ENCODE measurements at places on chromosomes 6 and 20.

DNA sequence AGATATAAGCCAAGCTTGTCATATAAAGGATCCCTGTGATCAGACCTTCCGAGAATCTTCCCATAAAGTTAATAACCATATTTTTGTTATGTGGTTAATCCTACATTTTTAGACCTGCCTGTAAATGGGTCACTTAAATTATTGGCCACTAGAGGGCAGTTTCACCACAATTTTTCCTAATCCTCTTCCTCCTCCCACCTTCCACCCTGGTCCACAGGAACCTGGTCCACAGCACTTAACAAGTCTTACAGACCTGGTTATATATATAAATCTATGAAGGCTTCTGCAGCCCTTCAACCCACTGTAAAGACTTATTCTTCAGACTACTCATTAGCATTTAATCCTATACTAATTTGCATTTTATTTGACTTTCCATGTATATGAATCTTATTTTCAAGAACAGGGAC lies 28.3 kb downstream of the MRS2 start:
- no peak for DNase-seq

GRCh38 chr20:23926944-23927872 lies 47.7 kb upstream of the CST5 start:
- DNase-seq, result no peak

GRCh38 chr6:5249451-5250122 lies 11.2 kb downstream of the LYRM4 start:
- DNase-seq, result no peak

- no peak for DNase-seq
Measured at GRCh38 chr6:145245119-145245518, 490.2 kb downstream of the EPM2A start.

DNA sequence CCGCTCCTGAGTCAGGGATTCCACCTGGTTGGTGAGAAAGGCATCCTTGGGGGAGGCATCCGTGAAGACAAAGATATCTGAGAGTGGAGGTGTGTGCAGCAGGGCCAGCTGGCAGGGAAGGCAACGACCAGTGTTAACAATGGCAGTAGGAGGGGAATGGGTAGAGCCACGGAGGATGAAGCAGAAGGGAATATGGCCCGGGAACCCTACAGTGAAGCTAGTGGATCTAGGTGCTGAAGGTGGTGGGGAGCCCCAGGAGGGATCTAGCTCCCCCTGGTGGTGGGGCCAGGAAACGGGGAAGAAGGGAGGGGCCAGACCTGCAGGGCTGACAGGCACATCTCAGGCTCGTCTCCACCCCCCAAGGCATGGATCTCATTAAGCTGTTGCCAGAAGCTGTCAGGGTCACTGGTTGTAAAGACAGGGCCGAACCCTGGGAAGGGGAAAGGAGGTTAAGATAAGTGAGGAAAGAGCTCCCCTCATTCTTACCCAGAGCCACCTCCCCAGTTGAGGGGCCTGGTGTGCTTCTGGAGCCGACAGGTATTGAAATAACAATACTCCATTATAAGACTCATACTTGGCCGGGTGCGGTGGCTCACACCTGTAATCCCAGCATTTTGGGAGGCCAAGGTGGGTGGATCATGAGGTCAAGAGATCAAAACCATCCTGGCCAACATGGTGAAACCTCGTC lies 7.3 kb downstream of the VWA7 start:
- peak; percentile 67 for DNase-seq

- DNase-seq, result peak; percentile 77
Measured at GRCh38 chr6:29887819-29888776, 54.2 kb upstream of the HLA-A start.

DNA sequence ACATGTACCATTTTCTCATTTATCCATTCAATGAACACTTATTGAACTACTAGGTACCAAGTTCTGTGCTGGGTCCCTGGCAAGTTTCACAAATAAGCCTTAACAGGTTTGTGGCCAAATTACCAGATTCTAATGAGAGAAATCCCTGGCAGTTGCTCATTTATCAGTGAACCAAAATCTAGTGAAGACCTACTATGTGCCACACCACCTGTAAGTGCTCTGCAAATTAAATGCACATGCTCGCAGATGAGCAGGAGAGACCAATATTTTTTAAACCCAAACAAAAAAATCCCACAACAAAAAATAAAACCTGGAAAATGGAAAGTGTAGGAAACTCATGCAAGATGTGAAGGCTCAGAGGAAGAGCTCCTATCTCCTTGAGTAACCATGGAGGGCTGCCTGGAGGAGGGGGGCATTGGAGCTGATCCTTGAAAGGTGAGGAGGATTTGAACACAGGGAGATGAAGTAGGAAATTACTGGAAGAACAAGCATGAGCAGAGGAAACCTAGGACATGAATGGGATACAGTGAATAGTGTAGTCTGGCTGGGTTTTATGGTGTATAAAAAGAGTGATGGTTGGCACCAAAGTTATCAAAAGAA lies 48.9 kb downstream of the CDH22 start:
- no peak for DNase-seq

GRCh38 chr6:83966539-83966938 lies 67.0 kb upstream of the MRAP2 start:
- no peak for DNase-seq

GRCh38 chr6:69894578-69895347 lies 28.4 kb downstream of the COL19A1 start:
- DNase-seq, result no peak

GRCh38 chr20:47664744-47665143 lies 120.5 kb downstream of the SULF2 start:
- DNase-seq, result no peak

- DNase-seq, result no peak
Measured at GRCh38 chr20:699811-700338, 24.3 kb upstream of the SCRT2 start.

- no peak for DNase-seq
Measured at GRCh38 chr20:53330601-53331140, 263.0 kb downstream of the ZNF217 start.

DNA sequence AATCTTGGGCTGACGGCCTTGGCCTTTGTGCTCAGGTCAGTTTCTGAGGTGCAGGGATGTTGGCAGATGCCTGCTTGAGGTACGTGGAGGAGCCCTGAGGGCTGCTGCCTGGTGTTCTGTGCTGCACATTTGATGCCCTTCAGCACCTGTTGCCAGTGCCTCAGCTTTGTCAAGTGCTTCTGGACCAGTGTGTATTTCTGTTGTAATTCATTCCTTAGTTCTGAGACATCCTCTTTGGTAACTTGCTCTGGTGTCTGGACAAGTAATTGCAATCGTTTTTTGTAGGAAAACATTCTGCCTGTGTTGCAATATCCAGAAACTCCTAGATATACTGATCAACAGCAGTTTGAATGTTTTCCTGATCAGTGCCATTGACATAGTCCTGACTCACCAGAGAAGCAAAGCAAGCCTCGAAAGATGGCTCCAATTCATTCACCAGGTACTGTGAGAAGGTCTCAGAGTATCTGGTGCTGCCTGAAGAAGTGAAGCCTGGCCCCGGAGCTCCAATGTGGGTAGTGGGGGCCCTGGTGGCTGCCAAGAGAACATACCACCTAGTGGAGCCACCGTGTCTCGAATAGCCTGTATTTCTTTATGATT lies 26.7 kb downstream of the ZNF337 start:
- no peak for DNase-seq

DNA sequence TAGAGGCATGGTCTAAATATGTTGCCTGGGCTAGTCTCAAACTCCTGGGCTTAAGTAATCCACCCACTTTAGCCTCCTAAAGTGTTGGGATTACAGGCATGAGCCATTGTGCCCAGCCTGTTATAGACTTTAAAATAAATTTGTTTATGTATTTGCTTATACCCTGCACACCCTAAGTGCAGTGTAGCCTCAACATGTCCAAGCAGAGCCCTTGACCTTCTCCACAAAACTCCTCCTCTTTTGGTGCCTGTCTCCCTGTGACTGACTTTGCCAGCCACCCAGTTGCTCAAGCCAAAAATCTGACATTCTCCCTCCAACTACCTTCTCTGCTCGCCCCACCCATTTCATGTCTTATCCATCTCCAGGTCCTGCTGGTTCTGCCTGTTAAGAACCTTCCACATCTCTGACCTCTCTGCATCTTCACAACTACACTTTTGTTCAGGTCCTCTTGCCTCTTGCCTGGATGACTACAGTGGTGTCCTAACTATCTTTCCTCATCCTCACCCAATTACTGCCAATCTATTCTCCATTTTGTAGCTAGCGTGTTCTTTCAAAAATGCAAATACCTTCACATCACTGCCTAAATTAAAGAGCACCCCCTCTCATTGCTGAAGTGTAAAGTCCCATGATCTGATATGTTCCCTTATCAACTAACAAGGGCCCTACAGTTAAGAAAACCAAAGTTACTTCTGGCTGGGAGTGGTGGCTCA lies 11.2 kb upstream of the KIFC1 start:
- DNase-seq, result no peak

DNA sequence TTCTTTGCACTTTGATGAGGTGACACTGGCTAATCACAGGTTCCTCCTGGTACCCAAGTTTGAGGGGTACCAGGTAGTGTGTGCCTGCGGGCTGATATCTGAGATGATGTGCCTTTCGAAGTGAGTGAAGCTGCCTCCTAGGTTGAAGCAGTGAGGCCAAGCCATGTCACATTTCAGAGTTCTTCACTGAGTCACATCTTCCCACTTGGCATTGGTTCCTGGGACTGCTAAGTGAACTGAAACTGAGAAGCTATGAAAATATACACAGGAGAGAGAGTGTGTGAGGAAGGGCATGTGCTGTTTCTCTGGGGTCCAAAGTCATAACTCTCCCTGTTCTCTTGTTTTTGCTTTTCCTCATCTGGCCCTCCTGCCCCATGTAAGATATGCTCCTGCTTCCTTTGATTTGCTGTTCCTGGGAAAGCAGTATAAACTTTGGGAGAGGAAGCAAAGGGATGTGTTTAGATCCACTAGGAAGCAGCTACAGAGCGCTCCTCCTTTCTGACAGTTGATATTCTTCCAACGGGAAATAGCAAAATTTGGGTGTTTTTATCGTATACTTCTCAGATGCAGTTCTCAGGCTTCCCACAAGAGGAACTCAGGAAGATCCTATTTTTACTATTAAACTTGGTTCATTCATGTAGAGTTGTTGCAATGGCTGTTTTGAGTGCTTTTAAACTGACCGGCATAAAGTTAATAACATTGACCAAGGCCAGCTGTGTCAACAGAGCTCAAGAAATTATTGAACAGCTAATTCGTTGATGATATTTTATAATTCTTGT lies 153.7 kb downstream of the MOXD1 start:
- DNase-seq, result no peak

GRCh38 chr6:43091436-43091991 lies 15.4 kb downstream of the PTK7 start:
- no peak for DNase-seq

- DNase-seq, result no peak
Measured at GRCh38 chr6:124123617-124124209, 320.0 kb downstream of the NKAIN2 start.

GRCh38 chr6:81929828-81930227 lies 177.3 kb upstream of the TENT5A start:
- no peak for DNase-seq

DNA sequence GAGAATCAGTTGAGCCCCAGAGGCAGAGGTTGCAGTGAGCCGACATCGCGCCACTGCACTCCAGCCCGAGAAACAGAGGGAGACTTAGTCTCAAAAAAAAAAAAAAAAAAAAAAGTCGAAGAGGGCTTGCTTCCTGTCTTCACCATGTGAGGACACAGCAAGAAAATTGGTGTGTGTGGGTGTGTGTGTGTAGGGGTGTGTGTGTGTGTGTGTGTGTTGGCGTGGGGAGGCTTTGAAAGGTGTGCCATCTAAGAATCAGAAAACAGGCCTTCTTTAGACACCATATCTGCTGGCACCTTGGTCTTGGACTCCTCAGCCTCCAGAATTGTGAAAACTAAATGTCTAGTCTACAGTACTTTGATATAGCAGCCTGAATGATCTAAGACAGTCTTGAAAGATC lies 6.9 kb upstream of the RBPJL start:
- DNase-seq, result no peak

DNA sequence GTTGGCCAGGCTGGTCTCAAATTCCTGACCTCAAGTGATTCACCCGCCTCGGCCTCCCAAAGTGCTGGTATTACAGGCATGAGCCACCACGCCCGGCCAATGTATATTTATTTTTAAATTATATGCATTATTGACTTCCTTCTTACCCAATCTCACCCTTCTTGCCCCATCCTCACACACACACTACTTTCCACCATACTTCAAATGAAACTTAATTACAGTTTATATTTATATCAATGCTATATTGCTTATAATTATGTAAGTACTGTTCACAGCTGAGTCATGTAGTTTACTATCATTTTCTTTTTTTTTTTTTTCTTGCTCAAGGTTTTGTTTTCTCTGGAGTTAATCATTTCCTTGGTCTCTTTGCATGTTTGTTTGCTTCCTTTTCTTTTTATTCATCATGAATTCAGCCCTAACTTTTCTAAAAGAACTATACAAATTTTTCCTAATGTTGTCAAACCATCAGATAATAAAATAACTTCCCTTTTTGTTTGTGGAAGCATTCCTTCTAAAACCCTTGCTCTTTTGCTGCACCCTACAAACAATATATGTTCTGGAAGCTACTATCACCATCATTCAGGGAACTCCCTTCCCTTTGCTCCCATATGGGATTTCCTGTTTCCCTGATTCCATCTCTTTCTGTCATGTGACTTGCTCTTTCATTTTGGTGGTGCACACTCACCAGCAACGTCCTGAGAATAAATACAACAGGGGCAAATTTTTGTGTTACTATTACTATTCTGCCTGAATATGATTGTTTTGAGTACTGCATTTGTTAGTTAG lies 201.7 kb upstream of the SASH1 start:
- DNase-seq, result no peak

DNA sequence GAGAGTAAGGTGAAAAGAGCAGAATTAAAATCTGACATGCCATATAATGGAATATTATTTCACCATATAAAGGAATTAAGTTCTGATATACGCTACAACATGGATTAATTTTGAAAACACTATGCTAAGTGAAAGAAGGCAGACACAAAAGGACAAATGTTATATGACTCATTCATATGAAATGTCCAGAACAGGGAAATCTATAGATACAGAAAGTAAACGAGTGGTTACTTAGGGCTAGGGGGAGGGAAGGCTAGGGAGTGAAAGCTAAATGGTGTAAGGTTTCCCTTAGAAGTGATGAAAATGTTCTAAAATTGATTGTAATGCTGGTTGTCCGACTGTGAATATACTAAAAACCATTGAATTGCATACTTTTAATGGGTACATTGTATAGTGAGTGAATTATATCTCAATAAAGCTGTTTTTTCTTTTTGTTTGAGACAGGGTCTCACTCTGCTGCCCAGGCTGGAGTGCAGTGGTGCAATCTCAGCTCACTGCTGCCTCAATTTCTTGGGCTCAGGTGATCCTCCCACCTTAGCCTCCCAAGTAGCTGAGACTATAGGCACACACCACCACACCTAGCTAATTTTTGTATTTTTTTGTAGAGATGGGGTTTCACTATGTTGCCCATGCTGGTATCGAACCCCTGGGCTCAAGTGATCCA lies 8.2 kb downstream of the PRPH2 start:
- DNase-seq, result no peak

GRCh38 chr6:72691249-72691648 lies 69.4 kb downstream of the KCNQ5 start:
- DNase-seq, result no peak

DNA sequence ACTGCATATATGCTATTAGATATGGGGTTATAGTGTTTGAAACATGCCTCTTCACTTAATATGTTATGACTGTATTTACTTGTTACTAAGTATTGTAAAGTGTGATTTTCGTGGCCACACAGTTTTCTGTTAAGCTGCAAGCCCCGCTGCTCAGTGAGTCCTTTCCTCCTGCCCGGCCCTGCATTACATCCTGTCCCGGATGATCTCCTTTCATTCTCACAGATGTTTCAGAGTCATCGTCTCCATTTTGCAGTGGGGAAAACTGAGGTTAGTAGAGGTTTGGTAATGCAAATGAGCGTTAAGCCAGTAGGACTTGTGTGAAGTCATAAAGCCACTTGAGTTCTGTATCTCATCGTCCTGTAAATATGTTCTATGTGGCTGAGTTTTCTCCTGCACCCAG lies 155.5 kb downstream of the CFAP61 start:
- no peak for DNase-seq

Measured in stimulated activated CD4-positive, alpha-beta T cell treated with anti-CD3 and anti-CD28 coated beads, Interleukin-1b, Interleukin-23, amount 100 ng/mL, for 1 hour (primary cell).